Activated CD8-positive, alpha-beta memory T cell treated with anti-CD3 and anti-CD28 coated beads for 1 hour (primary cell): ENCODE measurements at places on chromosomes 5 and 9.

- DNase-seq = no peak
Observed at GRCh38 chr9:79266986-79267385, 304.8 kb upstream of the TLE4 start.

DNA sequence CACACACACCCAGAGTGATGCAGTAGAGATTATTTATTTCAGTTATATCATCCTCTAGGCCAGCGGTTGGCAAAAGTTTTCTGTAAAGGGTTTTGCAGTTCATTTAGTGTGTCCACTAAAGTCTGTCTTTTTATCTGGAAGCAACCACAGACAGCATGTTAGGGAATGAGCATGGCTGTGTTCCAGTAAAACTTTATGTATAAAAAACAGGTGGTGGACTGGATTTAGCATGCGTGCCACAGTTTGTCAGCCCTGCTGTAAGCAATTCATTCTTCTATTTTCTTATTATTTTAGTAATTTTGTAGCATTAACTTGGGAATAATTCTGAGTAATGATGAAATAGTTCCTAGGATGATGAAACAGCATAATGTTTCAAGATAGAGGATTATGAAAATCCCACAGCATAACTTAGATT, 51.7 kb downstream of the CCNH start:
- DNase-seq = no peak

DNA sequence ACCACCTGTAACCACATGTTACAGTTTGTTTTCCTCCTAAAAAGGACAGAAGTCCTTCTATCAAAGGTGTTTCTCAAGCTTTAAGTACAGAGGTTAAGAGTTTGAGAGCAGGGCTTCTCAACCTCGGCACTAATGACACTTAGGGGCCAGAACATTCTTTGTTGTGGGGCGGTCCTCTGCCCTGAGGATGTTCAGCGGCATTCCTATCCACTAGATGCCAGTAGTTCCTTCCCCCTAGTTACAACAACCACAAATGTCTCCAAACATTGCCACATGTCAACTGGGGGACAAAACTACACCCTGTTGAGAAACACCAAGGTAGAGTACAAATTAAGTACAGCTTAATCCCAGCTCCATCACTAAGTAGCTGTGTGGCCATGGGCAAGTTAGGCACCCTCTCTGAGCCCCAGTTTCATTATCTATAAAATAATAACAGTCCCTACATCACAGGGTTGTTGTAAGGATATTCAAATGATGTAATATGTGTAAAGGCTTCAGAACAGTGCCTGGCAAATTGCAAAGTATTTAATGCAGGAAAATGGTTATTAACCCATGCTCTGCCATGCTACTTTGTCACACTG, 44.6 kb downstream of the PIP5K1B start:
- no peak for DNase-seq

DNA sequence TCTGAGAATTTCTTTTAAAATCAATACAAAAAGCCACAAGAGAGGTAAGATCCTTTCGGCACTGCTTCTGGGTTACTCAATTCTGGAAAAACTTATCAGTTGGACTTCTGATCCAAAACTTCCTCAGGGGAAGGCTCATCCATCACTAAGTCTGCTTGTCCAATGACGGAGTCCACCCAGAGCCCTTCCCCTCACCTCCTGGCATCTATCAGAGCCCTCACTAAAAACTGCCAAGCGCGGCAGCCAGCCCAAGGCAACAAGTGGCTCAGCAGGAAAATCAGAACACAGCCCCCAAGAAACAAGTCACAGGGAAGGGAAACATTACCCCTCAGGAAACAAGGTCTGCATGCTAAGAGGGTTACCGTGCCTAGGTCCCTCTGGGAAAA, 869 bp upstream of the ESM1 start:
- DNase-seq = no peak

GRCh38 chr9:1005043-1005667, 28.7 kb downstream of the DMRT3 start:
- no peak for DNase-seq

DNA sequence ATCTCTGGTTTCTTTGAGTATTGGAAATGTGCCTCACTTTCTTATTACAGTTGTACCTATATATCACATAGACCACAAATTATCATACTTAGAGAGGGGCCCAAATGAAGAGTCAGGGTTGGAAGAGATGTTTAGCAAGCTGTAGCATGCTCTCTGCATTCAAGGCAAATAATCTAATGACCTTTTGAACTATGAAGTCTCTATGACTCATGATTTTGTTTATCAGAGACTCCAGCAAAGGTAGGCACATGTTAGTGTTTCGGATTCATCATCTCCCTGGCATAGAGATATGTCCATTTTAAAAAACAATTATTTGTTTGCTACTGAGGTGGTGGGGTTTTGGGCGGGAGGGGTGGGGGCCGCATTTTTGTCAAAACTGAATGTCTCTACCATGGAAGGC, 2000.1 kb downstream of the EFNA5 start:
- DNase-seq = no peak

GRCh38 chr9:116394894-116395698, 241.5 kb downstream of the PAPPA start:
- DNase-seq = no peak

GRCh38 chr5:173015598-173016455, 32.3 kb downstream of the ATP6V0E1 start:
- no peak for DNase-seq

DNA sequence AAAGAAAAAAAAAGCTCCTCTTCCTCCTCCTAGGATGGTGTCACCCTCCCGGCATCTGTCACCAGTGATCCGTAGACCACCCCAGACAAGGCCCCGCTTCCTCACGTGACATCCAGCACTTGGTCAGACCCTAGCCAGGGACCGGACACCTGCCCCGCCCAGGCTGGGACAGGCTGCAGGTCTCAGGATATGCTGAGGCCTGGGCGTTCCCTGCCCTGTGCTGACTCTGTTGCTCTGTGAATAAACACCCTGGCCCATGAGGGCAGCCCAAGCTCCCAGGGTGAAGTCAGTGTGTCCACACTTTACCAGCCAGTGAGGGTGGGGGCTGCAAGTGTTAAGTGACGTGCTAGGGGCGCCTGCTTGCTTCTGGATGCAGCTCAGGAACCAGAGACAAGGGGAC, 5.6 kb downstream of the EDF1 start:
- DNase-seq = no peak

DNA sequence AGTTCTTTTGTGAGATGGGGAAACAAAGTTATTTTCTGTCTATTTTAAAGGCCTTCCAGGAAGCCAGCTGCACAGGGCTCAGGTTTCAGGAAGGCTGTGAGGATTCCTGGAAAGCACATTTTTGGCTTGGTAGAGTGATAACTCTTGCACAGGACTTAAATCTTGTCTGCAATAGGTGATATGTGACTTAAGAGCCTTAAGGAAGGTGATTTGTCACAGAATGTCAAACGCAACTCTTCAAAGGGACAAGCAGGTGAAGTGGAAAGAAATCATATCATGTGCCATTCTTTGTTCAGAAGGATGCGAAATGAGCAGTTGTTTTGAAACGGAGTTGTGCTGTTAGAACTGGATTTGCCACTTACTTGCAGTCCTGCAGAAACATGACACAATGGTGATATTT, 459.3 kb downstream of the MAT2B start:
- no peak for DNase-seq

DNA sequence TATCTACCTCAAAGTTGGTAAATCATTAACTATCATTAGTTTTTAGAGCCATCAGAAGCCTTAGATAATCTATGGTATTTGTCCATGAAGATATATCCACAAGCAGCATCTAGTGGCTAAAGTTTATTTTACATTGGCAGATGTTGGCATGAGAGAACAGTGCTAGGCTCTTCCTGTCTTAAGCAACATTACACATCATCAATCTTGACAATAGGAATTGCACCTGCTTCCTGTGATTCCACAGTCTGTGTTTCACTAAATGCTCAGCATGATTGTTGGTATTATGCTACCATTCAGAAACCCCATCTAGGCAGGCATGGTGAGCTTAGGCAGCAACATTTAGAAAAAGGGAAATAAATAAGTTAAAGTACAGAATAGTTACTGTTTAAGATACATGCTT, 246.6 kb downstream of the SLCO4C1 start:
- no peak for DNase-seq

DNA sequence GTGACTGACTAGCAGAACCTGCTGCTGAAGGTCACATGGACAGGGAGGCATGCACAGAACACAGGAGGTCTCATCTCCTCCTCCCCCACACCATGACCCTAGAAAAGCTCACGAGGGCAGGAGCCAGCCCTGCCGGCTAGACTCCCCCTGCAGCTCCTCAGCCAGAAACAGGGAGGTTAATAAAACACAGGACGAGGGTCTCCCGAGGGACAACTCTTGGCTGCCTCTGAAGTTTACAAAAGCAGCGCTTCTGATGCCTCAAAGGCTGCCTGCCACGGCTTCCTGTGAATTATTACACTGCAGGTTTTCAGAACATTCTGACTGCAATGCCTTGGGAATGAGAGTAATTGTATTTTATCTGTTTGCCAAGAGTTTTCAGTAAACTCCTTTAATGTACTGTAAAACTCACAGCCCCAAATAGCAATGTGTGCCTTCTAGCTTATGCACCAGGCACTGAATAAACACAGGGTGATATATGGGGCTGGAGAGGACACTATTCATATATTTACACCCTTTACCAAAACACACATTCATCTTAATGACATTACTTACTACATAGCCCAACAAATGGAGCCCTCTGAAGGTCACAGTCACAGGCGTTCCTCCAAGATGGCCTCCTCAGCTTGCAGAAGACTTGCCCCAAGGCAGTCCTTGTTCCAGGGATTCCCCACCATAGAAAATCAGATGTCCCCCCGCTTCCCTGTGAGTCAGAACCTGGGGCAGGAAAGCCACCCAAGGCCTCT, 83.7 kb downstream of the C5orf15 start:
- DNase-seq = no peak

DNA sequence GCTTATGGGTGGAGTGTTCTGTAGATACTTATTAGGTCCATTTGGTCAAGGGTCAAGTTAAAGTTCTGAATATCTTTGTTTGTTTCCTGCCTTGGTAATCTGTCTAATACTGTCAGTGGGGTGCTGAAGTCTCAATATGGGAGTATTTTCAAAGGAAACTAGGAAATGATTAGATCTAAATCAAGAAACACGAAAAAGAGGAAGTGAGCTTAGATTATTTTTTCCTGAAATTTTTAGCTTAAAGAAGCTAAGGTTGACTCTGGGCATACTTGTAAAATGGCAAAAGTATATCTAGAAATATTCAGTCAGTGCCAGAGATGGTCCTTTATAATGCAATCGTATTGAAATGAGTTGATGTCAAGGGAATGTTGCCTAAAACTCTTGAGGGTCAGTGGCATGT, 313.5 kb downstream of the ICE1 start:
- no peak for DNase-seq

GRCh38 chr5:43315682-43316081, 2.5 kb upstream of the HMGCS1 start:
- no peak for DNase-seq
